CD4-positive, alpha-beta T cell treated with Interleukin-4 for 4 hours (primary cell): ENCODE measurements at places on chromosomes 2 and 18.

GRCh38 chr18:75837316-75837715 is 409.8 kb upstream of the SMIM21 start:
- DNase-seq, result no peak

- DNase-seq, result no peak
Measured at GRCh38 chr2:111903930-111904439, 5.6 kb downstream of the MERTK start.

GRCh38 chr2:221097568-221097915 is 474.6 kb downstream of the EPHA4 start:
- DNase-seq, result no peak

DNA sequence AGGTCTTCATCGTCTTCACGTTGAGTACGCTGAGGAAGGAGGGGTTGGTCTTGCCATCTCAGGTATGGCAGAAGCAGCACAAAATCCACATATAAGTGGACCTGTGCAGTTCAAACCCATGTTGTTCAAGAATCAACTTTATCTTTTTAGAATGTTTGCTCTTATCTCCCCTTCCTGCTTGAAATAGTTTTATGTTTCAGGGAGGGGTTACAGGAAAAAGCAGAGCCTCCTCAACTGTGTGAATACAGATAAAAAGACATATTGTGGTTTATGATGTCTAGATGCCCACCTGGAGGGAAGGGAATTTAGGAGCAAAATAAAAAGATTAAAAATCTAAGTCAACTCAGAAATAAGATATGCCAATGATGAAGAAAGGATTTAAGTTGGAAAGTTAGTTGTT is 75.9 kb downstream of the VRK2 start:
- no peak for DNase-seq

- no peak for DNase-seq
Measured at GRCh38 chr18:55462652-55463051, 125.3 kb downstream of the TCF4 start.

GRCh38 chr2:207111757-207112156 is 54.0 kb downstream of the KLF7 start:
- DNase-seq, result no peak

DNA sequence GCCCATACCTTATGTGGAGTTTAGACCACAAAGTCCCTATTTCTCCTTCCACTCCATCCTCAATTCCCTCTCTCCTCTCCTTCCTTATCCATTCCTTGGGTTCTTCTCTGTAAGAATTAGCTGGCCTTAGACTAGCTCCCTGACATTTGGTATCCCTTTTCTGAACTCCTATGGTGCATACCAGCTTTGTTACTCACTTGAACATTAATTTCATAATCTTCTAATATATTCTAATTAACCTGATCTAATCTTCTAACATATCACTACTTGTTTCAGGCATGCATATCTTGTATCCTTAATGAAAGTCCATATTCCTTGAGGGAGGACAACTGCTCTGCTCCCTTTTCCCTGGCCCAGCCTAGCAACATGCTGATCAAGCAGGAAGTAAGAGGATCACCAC is 66.4 kb downstream of the EHD3 start:
- DNase-seq, result no peak

DNA sequence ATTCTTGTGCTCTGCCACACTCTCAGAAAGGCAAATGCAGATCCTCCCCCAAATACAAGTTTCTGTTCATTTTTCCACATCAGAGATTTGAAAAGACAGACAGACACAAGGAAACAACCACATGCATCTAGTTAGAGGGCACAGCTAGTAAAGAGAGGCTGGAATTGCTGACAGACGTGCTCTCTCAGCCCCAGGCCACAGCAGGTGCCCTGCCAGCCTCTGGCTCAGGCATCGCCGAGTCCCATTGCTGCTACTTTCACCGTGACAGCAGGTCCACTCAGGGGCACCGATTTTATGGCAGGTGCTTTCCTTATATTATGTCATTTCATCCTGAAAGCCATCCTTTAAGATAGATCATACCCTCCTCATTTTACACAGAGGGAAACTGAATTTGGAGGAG is 507.5 kb downstream of the EIPR1 start:
- no peak for DNase-seq

GRCh38 chr2:81266106-81266505 is 961.6 kb upstream of the LRRTM1 start:
- no peak for DNase-seq
